ENCODE measurements at places on chromosomes 12 and 14. TPM values are rescaled to one million over a fixed set of nuclear protein-coding genes. Genes with fewer than 3 reads are reported as not detected.

FOXM1 gene
- total RNA-seq = 17.7 TPM

DNA sequence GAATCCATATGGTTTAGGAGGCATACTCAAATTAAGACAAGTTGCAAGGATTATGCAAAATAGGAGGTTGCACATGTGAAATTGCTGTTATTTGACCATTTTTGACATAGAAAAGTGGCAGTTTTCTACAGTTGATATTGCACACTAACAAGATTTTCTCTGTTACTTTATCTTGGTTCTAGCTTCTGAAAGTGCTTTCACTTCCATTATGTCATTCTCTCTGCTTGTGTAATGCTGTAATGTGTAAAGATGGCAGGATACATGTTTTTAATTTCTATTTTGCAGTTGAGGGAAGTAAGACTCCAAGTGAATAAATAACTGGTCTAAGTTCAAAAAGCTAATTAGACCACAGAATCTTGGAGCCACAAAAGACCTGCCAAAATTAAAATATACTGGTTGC lies 60.6 kb downstream of the MYRFL start:
- no peak for DNase-seq

- peak; percentile 78 for DNase-seq
Measured at GRCh38 chr14:90839024-90839888, 23.0 kb upstream of the TTC7B start.

CFAP251 gene
- 6.8 TPM for total RNA-seq

MYF5 gene
- total RNA-seq = not detected

DNA sequence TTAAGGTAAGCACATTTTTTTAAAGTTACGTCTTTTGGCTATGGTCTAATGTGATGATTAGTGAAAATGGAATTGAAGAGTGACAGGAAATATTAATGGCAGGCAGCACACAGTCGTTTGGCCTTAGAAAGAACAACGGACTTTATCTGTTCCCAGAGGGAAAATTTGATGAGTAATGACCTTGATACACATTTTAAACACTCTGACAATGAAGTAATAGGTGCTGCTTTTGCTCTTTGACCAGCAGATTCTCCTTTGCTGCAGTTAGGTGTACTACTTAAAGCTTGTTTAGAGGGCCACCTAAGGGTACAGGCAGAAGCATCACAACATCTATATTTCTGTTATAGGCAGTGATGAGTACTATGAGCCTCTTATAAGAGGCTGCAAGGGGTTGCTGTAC lies 27.1 kb upstream of the RNU6-8 start:
- peak; percentile 14 for DNase-seq

KICS2 gene
- 9.0 TPM for total RNA-seq

LRP1-AS gene
- total RNA-seq = not detected
